A549 (cell line): ENCODE measurements at places on chromosomes 7 and 10.
A peak's percentile ranks its signal among the peaks of the same experiment; 100 is the strongest.

GRCh38 chr7:1931256-1931950 lies 261.3 kb downstream of the ELFN1 start:
- no peak for DNase-seq

GRCh38 chr10:132593389-132593788 lies 55.8 kb downstream of the INPP5A start:
- no peak for DNase-seq

- no peak for DNase-seq
Measured at GRCh38 chr10:380313-380940, 245.2 kb downstream of the ZMYND11 start.

GRCh38 chr7:140005754-140006503 lies 56.8 kb downstream of the PARP12 start:
- DNase-seq: peak; percentile 64

GRCh38 chr10:36263871-36264270 lies 621.8 kb upstream of the FZD8 start:
- DNase-seq: no peak

GRCh38 chr7:139886899-139887298 lies 57.8 kb downstream of the TBXAS1 start:
- no peak for DNase-seq

DNA sequence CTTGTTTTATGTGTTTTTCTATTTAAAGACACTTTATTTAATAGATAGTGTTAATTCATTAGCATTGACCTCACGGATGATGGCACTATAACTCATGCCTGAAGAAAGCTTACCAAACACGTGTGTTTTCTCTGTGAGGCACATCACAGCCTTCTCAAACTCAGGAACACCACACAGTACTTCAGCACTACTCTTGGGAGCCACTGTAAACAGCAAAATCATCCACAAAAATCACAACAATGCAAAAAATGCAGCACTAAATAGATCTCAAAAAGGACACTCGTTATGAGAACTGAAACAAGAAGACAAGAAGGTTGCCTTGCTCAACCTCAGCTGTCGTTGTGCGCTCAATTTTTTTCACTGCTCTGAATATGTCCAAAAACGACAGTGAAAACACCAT lies 12.0 kb upstream of the PARP12 start:
- no peak for DNase-seq

GRCh38 chr7:80243425-80243824 lies 108.8 kb downstream of the GNAI1 start:
- DNase-seq: no peak

DNA sequence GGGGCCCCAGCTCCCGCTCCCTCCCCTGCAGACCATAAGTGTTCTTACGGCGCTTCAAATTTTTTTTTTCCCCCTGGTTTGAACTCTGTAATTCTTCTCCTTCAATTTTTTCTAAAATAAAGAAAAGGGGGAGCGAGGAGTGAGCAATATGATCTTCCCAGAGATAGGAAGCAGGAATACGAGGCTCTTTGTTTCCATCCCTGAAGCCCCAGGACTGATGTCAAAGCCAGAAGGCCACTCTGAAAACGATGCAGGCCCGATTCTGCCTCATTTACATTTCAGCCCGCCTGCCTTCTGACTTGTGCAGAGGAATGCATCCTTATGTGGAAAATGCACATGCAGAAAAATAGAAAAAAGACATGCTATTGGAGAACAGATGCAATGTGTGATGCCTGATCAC lies 401.5 kb upstream of the MKI67 start:
- DNase-seq: no peak

- peak; percentile 71 for DNase-seq
Measured at GRCh38 chr7:35985126-35985754, 167.8 kb upstream of the EEPD1 start.

DNA sequence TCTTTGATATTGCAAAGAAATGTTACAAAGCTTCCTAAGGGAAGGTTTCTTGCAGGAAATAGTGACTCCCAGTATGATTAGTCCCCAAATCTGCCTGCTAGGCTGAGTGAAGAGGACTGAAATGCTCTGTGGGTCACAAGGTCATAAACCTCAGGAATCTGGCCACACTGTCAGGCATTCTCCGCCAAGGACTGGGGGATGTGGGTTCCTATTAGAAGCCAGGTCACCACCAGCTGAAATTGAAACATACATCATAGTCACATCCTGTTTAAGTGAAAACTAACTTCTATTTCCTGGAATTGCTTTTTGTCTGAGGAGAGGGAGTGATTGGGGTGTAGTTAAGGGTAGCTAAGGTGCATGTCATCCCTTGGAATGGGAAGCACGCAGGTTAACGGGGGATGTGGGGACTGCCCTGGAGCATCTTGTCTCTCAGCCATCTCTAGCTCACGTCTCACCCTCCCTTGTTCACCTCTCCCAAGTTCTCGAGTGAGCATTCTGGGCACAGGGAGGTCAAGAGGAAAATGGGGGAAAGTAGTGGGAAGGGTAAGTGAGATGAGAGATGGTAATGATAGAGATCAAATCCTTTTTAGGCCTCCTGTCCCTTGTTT lies 12.0 kb upstream of the GSAP start:
- no peak for DNase-seq

DNA sequence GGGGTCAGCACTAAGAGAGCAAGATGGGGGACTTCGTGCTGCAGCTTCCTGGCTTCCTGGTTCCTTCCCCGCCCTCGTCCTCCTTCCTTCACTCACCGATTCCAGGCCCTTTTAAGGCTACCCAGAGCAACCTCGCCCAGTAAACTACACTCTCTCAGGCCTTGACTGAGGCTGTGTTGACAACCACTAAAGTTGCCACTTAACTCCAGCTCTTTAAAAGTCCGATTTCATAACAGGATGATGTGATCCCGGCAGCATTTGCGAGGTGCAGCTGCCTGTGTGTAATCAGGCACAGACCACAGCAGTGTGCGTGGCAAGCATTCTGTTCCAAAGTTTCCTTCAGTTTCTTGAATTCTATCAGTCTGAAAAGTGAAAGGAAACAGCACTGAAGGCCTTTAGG lies 110.6 kb downstream of the RAB11FIP2 start:
- no peak for DNase-seq

- no peak for DNase-seq
Measured at GRCh38 chr10:65735382-65735781, 1190.5 kb upstream of the LRRTM3 start.

- DNase-seq: no peak
Measured at GRCh38 chr7:28163949-28164348, 16.6 kb downstream of the JAZF1 start.

- no peak for DNase-seq
Measured at GRCh38 chr10:85858776-85859515, 507.6 kb downstream of the GRID1 start.

DNA sequence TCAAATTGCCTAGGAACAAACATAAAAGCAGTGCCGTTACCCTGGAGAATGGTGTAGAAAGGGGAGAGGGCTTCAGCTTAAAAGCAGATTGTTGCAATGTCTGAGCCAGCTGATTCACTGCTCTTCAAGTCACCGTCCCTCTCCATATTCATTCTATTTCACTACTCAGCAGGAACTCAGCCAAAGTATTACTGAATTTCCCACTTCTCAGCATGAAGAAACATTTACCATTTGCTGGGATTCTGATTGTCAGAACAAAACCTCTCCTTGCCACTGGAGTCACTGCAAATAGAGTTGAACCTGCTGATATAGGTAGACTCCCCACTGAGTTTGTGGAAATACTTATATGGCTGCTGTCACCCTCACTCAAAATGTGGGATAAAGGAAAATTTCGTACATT lies 71.7 kb downstream of the PPP1R17 start:
- DNase-seq: no peak

GRCh38 chr7:33917661-33918060 lies 12.3 kb downstream of the BMPER start:
- DNase-seq: no peak

GRCh38 chr7:16089801-16090200 lies 331.5 kb downstream of the CRPPA start:
- no peak for DNase-seq

DNA sequence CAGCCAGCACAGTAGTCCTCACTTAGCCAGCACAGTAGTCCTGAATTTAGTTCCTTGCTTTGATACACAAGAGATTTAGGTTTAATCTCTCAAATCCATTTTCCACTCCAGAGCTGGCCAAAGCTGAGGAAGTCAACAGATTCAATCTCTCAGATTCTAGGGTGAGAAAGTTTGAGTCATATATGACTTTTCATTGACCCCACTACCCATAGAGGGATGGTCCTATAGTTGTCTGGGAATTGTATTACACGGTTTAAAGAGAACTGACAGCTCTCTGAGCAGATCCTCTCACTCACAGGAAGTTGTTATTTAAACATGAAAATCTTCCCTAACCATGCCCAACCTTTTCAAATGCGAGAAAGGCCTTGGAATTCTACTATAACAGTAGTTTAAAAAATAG lies 641.8 kb upstream of the SEMA3D start:
- DNase-seq: no peak

DNA sequence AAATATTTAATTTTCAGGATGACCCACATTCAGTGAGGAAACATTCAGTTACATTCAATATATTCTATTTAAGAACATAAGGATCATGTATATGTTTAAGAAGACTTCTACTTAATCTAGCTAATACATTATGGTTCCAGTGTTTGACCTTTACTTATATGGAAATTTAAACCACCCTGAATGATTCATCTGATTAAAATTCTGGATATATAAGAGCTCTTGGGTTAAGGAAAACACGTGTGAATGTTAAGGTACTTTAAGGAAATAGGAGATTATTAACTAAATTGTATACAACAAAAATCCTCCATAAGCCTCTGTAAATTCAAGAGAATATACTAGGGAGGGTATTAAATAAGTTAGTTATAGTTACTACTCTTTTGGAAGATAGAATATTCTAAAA lies 40.9 kb downstream of the HDAC9 start:
- no peak for DNase-seq

DNA sequence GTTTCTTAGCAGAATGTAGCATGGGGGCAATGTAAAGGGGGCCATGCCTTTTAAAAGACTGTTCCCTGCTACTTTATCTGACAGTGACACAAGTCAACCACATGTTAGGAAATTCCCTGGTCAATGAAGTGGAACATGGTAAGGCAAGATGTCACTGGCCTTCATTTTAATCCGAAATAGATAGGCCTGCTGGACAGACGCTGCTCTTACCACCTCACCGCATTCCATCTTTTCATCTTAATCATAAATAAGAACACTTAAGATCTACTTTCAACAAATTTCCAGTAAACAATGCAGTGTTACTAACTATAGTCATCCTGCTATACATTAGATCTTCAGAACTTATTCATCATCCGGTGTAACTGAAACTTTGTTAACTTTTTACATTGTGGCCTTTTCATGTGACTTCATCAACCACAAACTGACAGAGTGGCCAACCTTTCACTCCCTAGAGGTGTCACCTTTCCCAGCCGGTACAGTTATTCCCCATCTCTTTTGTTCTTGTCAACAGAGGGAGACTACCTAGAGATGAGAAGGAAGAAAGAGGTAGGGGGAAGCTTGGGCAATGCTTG lies 15.6 kb downstream of the ASB4 start:
- DNase-seq: no peak

GRCh38 chr10:91576096-91576545 lies 56.8 kb downstream of the PPP1R3C start:
- no peak for DNase-seq

DNA sequence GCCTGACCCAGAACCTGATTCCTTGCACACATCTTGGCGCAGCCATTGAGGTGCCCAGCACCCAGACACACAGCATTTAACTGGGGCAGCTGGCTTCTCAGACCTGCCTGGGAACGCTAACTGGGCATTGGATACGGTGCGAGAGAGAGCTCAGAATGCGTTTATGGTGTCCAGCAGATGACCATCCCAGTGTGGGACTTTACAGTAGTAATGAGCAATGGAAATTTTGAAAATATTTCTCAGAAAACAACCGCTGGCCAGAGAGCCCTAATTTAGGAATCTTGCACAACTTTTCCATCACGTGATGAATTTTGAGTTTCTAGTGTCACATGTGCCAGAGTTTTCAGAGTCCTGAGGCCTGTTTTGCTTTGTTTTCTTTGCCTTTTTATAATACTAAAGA lies 78.2 kb upstream of the SEC61G start:
- no peak for DNase-seq

- DNase-seq: no peak
Measured at GRCh38 chr7:27835376-27835775, 95.4 kb downstream of the TAX1BP1 start.

- DNase-seq: no peak
Measured at GRCh38 chr10:4819707-4820106, 6.3 kb upstream of the AKR1E2 start.

DNA sequence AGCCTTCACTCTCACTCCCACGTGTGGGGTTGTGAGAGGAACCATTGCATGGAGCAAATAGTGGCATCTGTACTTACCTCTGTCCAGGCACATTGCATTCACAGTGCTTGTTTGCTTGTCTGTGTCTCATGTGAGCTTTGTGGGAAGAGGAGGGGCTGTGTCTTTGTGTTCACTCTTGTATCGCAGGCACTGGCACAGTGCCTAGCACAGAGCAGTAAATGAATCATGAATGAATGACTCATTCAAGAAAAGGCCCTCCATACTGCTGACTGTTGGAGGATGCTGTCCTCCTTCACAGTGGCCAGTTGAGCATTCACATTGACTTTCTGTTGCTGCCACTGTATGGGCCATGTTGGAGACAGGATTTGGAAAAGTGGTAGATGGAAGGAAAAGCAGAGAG lies 125.3 kb downstream of the SORCS3 start:
- no peak for DNase-seq

- no peak for DNase-seq
Measured at GRCh38 chr10:71090330-71090729, 122.0 kb upstream of the UNC5B start.

DNA sequence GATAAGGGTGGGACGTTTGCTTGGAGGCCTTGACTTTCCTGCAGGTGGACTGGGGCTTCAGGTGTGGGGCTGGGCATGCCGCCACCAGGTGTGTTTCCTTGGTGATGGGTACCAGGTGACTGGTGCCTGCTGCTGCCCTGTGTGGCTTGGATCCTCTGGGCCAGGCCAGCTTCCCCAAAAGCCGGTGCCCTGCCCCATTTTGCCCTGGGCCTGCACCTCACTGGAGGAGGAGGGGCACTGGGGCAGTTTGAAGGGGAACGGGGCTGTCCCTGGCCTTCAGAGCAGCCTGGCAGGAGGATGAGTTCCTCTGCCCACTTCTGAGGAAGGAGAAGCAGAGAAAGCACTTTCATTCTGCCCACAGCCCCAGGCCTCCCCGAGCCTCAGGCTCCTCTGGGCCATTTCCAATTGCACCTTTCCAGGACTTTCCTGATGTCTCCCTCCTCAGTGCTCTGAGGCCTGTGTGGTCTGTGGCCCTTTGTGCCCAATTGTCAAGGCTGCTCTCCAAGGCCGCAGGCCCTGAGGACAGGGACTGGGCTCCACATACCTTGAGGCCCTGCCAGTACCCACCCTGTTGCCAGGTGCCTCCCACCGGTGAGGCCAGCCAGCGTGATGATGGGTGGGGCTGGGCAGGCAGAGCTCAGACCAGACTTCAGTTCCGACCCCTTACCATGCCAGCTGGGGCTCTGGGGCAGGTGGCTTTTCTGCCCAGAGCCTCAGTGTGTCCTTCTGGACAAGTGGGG lies 25.3 kb upstream of the SMARCD3 start:
- no peak for DNase-seq

- DNase-seq: no peak
Measured at GRCh38 chr7:35604595-35604994, 90.3 kb downstream of the HERPUD2 start.

DNA sequence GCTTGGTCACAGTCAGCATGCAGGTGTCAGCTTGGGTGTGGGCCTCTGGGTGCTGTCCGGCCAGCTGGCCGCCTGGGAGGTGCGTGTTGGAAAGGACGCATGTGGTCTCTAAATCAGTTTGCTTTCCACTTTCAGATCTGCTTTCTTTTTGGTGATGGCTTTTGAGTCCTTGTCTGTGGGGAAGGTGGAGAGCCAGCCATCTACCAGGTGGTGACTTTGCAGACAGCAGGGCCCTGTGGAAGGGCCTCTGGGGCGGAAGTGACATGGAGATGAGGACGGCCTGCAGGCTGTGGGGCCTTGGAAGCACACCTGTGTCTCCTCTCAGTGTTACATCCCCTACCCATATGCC lies 59.4 kb downstream of the WDR37 start:
- DNase-seq: no peak
